ENCODE measurements at places on chromosomes 5 and 9. TPM values are rescaled to one million over a fixed set of nuclear protein-coding genes. Genes with fewer than 3 reads are reported as not detected.
A peak's percentile ranks its signal among the peaks of the same experiment; 100 is the strongest.

Gene RECK
- total RNA-seq, result 6.1 TPM

Gene DOLPP1
- total RNA-seq, result 15.3 TPM

Gene HBEGF
- total RNA-seq, result 23.5 TPM

Gene ADAMTSL1
- not detected for total RNA-seq

Gene AGXT2
- total RNA-seq, result not detected

Gene PCDHGB3
- 0.10 TPM for total RNA-seq

Gene TAF11L14
- total RNA-seq, result not detected

Gene OLFM1
- not detected for total RNA-seq

Gene SCGB3A2
- not detected for total RNA-seq

Gene FCHSD1
- 40.1 TPM for total RNA-seq

DNA sequence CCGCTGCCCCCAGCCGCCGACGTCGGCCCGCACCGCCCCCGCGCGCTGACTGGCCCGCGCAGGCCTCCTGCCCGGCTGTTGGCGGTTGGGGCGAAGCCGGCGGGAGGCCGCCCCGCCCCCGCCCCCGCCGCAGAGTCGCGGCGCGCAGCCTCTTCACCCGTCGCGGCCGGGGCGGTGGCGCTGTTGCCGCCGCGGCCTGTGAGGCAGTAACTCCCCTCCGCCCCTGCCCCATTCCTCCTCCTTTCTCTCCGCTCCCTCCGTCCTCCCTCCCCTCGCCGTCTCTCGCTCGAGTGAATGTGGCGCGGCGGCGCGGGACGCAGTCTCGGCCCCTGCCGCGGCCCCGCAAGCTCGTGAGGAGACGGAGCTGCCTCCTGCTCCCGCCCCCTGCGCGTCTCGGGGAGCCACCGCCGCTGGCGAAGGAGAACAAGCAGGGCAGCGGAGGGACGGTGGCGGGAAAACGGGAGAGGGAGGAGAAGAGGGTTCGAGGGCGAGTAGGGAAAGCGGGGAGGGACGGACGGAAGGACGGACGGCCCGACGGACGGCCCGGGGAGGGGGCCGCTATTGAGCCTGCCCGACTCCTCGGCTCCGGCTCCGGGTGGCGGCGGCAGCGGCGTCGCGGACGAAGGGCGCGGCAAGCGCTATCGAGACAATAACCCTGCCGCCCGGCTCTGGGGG lies 637 bp upstream of the ERBIN start:
- DNase-seq, result peak; percentile 81

DNA sequence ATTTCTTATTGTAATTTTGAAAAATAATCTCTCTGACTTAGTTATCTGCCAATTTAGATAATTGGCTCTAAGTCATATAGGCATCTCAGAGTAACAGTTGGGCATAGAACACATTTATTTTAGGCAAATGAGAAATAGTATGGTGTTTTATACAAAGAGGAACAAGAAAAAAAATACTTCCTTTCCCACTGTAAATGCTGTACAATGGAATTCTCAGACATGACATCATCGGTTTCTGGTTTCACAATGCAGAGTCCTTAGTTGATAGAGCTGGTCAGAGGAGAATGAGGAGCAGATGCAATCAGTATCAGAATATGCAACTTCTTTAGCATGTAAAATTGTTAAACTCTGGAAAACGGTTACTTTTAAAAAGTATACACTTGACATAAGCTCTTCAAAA lies 49.4 kb downstream of the PLK2 start:
- DNase-seq, result no peak

GRCh38 chr9:74804018-74804385 lies 83.7 kb downstream of the TRPM6 start:
- no peak for DNase-seq

GRCh38 chr5:60699288-60699608 lies 718 bp downstream of the DEPDC1B start:
- no peak for DNase-seq

- no peak for DNase-seq
Observed at GRCh38 chr5:86885489-86886230, 267.9 kb downstream of the COX7C start.

GRCh38 chr5:161155451-161155850 lies 303.4 kb upstream of the ATP10B start:
- DNase-seq, result no peak

GRCh38 chr9:90433398-90433941 lies 209.2 kb downstream of the DIRAS2 start:
- no peak for DNase-seq

GRCh38 chr5:167564275-167564674 lies 727.2 kb upstream of the WWC1 start:
- no peak for DNase-seq

GRCh38 chr5:39624890-39625289 lies 200.1 kb upstream of the DAB2 start:
- DNase-seq, result no peak

DNA sequence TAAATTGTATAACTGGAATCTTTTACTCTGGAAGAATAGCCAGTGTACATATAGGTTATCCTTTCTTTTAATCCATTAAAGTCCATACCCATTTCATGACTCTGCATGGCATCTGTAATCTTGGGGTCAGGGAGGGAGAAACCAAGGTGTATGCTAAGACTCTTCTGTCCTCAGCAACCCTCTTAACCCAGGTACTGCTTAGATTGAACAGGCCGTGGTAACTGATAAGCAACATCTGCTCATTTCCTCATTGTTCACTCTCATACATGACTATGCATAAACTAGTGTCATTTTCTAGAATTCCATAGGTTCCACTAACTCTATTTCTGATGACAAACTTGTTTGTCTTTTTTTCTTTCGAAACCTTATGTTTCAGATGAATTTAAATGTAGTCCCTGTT lies 69.3 kb upstream of the IFNE start:
- DNase-seq, result no peak

GRCh38 chr9:4821133-4821532 lies 28.4 kb downstream of the RCL1 start:
- no peak for DNase-seq

DNA sequence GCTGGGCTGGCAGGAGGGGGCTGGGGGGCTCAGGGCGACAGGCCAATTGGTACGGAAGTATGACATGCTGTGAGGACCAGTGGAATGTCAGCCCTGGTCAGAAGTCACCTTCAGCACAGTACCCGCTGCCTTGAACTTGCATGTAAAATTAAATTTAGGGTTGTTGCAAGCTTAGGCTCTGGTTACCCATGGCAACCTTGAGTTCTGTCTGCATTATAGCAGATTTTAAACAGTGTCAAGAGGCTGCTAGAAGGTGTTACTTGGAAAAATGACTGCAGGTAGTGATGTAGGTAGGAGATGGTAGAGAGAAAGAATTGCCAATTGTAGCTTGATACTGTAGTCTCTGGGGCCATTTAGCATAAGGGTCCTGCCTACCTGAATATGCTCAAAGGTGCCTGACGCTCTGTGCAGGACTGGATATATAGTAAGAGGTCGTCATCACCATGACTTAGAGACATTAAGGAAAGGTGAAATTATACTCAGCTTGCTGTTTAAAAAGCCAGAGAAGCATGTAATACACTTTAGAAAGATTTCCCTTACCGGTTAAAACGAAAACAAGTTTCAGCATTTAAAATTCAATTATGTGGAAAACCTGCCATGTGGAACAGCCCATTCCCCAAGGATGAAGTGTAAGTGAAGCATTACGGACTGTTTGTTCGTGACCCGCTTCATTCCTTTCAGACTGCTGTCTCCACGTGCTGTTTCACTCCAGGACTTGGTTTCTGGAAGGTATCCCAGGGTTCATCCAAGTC lies 169.0 kb downstream of the PDZD2 start:
- no peak for DNase-seq

GRCh38 chr5:60803712-60804111 lies 40.4 kb downstream of the ELOVL7 start:
- DNase-seq, result no peak

DNA sequence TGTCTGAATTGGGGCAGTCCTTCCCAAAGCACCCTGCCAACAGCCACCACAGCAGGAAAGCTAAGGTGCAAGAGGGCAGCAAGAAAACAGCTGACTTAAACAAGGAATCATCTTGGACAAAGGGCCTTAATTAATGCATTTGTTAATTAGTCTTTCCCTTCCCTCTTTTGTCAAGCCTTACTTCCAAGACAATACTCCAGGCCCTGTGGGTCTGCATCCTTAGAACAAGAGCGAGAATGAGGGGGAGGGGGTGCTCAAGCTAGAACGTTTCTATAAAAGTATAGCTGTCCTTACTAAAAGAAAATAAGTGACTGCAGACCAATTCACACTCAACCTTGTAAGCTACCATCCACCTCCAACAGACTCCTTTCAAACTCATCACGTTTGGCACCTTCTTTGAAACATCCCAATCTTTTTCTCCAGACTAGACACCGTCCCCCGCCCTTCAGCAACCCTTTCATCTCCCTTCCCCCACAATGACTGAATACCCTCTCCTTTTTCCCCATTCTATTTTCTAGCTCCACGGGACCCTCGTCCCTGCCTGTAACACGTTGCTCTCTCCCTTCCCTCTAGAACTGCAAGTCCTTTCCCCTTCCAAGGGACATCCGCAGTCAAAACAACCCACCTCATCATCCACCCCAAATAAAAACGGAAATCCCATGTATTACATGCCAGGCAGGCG lies 85.7 kb upstream of the RNF38 start:
- DNase-seq, result peak; percentile 16

- DNase-seq, result no peak
Observed at GRCh38 chr9:116501871-116502270, 185.2 kb upstream of the TRIM32 start.

GRCh38 chr9:121567500-121568342 lies 68.1 kb upstream of the GGTA1 start:
- no peak for DNase-seq

- no peak for DNase-seq
Observed at GRCh38 chr5:147452165-147452811, 57.6 kb downstream of the DPYSL3 start.

DNA sequence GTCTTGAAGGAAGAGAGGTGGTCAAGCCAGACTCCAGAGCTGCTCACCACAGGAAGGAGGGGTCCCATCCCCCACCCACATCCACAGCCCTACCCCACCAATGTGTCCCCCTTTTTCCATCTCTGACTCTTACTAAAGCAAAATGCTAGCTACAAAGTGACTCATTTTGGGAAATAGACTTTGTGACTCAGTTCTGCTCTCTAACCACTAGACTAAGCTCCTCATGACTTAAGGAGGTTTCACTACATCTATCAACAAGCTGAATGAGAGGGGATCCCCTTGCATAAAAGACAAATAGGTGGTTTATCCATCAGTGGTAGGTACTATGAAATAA lies 35.1 kb upstream of the ADRB2 start:
- peak; percentile 77 for DNase-seq

- DNase-seq, result peak; percentile 42
Observed at GRCh38 chr9:76438841-76439588, 20.0 kb upstream of the GCNT1 start.

DNA sequence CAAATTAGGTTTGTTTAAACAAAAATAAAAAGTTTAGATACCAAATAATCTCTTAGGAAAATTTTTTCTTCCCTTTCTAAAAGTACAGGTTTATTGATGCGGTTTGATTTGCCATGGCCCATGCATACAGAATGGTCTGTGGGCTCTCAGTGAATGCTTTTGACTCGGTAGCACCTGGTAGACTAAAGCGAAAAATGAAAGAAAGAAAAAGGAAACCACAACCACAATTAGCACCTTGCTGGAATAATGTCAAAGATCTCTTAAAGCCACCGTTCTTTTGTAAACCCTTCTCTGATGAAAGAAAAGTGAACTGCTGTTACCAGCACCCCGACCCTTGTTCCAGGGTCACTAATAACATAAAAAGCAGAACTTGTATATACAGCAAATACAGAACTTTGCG lies 157.9 kb downstream of the NFIB start:
- DNase-seq, result no peak

DNA sequence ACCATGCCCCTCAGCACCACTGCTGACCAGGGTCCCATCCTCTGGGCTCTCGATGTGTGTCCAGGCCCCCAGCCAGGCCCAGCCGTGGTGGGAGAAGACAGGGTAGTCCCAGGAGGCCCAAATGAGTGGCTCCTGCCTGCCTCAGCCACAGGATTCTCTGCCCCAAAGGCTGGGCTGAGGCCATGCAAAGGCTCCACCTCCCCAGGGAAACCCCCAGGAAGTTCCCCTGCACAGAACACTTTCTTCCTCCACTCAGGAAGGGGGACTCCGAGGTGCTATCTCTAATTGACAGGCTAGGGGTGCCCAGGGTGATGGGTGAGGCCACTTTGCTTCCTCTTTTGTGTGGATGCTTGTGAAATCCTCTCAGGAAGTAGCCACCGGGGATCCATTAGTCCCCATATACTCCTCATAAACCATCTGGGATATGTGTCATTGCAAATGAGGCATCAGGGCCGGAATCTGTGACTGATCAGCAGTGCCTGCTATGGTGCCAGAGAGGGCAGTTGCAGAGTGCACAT lies 23.1 kb upstream of the TDRD7 start:
- DNase-seq, result peak; percentile 74

DNA sequence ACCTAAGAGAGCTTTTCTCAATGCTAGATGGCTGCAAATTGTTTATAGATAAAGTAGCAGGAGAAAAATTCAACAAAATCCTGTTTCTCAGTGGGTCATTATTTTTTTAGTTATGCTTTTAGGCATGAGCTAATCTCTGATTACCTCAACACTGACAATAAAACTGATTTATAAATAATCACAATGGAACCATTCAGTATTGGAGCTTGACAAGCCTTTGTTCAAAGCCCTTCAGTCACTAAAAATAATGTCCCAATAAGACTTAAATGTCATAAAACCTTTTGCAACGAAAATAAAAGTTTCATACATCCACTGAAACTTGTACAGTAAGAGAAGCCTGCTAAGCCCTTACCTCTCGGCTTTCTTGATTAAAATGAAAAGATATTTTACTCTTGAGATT lies 27.2 kb downstream of the PTPDC1 start:
- DNase-seq, result no peak

DNA sequence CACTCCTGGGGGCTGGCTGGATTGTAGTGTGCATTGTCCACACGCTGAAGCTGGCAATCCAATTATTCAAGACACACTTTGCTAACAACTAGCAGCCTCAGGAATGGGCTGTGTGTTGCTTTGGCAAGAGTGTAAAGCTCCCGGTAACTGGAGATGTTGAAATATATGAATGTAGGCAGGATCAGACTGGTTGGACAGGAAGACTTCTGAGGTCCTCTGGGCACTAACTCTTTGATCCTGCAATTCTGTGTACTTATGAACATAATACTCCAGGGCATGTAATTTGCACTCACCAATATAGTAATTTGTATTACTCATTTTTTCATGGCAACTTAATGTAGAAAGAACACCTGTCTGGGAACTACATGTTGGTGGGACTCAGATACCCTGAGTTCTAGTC lies 106.7 kb upstream of the SLC28A3 start:
- DNase-seq, result no peak

- DNase-seq, result no peak
Observed at GRCh38 chr9:26462213-26462612, 430.4 kb downstream of the CAAP1 start.

DNA sequence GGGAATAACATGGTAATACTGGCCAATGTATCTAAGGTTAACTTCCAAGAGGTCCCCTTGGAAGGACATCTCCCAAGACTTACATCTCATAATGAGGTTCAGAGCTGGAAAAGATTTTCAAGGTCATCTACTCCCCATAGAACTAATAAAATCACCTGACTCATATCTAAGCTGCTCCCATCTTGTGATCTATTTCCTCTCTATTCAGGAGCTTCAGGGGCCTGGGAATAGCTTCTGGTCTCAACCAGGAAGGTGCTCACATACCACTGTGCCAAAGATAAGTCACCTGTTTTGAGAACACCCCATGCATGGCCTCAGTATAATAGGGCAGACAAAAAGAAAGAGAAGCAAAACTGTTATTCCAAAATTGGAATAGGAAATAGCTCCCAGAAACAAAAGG lies 74.2 kb downstream of the OXCT1 start:
- DNase-seq, result no peak
